Retinal pigment epithelial cell (primary cell): ENCODE measurements at places on chromosomes 11 and 22.
A peak's percentile ranks its signal among the peaks of the same experiment; 100 is the strongest.

DNA sequence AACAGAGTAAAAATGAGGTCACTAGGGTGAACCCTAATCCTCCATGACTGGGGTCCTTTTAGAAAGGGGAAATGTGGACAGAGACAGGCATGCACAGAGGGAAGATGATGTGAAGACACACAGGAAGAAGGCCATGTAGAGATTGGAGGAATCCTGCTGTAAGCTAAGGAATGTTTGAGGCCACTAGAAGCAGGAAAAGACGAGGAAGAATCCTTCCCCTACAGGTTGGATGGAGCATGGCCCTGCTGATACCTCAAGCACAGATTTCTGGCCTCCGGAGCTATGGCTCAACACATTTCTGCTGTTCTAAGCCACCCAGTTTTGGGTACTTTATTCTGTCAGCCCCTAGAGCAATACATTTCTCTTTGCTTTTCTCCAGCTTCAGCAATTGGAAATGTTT lies 486.9 kb downstream of the MIAT start:
- DNase-seq, result no peak

DNA sequence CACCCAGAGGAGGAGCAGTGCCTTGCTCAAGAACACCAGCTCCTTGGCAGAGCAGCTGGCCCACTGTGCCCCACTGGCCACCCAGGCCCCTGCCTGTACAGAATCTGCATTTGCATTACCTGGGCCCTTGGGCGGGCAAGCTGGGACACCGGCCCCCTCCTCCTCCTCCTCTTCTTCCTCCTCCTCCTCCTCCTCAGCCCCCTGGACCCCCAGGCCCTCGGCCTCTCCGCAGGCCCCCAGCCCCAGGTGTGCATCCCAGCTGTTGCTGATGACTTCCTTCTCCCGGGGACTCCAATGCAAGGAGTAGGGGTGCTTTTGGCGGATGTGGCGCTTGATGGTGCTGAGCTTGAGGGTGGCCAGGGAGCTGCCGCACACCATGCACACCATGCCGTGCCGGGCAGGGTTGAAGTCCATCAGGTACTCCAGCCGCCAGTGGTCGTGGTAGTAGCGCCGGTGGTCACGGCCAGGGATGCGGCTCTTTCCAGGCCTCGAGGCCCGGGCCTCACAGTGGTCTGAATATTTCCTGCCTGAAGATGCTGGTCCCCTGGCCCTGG lies 2.8 kb downstream of the ZFTA start:
- no peak for DNase-seq

DNA sequence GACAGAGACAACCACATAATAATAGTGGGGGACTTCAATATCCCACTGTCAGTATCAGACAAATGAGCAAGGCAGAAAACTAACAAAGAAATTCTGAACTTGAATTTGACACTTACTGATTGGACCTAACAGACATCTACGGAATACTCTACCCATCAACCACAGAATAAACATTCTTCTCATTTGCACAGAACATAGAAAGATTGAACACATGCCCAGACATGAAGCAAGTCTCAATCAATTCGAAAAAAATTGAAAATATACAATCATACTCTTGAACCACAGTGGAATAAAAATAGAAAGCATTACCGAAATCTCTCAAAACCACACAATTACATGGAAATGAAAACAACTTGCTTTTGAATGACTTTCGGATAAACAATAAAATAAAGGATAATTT lies 17.9 kb downstream of the RAB38 start:
- DNase-seq, result no peak

DNA sequence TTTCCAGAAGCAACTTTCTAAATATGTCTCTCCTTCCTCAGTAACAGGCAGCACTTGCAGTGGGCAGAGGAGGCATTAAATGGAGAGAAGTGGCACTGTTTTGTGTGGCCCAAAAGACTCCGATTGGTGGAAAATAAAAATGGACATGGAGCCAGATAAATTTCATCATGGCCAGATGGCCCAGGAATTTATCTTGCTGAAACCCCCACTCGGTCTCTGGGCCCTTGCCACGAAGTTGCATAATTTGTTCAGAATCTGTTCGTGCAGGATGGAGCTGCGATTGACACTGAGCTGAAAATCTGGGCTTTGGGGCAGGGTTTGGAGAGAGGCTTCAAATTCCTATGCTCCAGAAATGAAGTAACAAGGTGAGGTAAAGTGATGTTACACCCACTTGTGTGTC lies 65.5 kb downstream of the C11orf91 start:
- DNase-seq, result no peak

DNA sequence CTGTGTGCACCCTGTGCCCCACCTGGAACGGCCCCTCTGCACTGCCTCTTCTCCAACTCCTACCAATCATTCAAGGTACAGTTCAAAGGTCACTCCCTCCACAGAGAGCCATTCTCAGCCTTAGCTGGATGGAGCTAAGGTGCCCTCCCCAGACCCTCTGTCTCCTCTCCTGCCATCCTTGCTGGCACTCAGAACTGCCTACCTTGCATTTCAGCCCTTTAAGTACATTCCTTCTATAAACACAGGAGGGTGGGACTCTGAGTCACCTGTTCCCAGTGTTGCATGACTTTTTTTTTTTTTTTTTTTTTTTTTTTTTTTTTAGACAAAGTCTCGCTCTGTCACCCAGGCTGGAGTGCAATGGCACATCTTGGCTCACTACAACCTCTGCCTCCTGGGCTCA lies 8.6 kb downstream of the TTLL1 start:
- DNase-seq, result peak; percentile 50

DNA sequence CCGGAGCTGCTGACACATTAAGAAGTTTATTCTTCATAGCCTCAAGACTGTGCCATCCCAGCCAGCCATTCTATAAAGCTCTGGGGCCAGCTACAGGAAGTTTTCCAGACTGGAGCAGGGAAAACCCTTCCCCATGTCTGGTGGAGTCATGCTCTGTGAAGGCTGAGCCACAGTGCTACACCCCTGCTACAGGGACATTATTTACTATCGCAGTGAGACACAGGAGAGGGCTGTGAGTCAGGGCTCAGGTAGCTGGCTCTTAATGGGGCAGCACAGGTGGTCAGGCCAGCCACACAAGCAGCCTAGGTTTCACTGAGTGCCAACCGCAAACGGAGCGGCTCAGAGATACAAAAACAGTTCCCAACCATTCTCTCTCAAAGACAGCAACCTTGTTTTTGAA lies 12.1 kb downstream of the HPS4 start:
- peak; percentile 94 for DNase-seq

DNA sequence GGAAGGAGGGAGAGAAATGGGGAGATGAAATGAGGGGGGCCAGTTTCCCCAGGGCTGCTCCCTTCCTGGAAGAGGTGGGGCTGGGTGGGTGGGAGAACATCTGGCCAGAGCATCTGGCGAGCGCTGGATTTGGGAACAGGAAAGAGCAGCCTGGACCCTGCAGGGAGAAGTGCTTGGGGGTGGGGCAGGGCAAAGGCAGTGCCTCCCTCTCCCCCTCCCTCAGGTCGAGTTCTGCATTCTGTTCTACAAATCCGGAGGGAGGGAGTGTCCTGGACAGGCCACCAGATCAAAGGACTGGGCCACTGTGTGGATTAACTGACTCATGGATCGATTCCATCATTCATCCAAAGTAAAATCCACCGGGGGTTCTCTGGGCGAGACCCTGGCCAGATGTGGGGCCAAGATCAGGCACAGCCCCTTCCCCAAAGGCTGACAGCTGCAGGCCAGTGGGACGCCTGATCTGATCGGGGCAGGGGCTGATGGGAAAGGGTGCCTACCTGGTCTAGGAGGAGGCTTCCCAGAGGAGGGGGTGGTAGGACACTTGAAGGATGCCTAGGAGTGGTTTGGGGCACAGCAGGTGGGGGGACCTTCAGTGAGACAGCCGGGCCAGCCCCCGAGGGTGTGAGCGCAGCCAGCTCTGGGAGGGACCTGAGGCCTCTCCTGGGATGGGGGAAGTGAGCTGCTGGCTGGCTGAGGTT lies 57.5 kb downstream of the CACNA1I start:
- DNase-seq, result no peak

GRCh38 chr11:118903204-118904015 lies 19.7 kb downstream of the CXCR5 start:
- no peak for DNase-seq
